ENCODE measurements at places on chromosomes 3 and 15.
A peak's percentile ranks its signal among the peaks of the same experiment; 100 is the strongest.

DNA sequence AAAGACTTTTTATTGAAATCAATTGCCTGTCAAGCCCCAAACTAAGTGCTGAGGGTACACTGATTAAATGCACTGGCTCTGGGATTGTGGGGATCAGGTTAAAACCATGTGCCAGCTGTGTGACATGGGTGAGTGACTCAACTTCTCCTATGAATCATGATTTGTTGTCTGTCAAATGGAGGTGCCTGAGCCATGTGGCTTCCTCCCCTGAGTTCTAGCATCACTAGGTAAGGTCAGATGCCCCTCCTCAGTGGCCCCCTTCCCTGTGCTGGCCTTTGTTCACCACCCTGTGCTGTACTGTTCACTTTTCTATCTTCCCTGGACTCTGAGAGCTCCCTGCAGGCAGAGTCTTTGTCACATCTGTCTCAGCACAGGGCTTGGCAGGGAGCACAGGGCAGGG lies 43.6 kb upstream of the ATP2B2 start:
- DNase-seq: no peak

GRCh38 chr15:65638681-65639089 lies 16.9 kb downstream of the SLC24A1 start:
- no peak for DNase-seq

GRCh38 chr3:128572013-128572412 lies 78.6 kb downstream of the RPN1 start:
- DNase-seq: no peak

DNA sequence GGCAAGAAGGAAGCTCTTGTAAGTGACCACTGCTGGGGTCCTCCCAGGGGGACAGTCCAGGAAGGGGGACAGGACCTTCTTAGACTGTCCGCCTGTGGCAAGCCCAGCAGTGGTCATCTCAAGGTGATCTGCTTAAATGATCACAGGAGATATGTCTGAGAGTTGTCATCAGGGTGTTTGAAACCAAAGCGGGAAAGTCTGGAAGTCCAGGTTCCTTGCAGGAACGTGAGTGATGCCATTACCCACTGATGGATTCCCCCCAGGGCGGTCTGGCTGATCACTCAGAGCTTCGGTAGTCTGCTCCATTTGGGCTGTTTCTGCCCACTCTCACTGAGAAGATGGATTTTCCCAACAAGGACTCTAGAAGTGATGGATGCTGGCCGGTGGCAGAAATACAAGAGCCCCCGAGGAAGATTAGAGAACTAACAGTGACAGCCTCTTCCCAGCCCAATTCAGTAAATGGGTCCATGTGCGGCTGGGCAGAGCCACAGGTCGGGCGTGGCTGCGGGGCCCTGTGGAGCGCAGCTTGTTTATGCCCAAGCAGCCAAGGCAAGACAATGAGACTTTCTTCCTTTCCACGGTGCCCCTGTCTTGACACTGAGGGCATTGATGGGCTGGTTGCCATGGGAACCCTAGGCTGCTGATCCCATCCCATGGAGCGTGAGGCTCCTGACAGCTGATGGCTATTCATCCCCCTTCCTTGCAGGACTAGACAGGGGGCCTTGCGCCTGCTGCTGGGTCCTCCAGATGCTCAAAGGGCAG lies 9.5 kb downstream of the PCSK6 start:
- DNase-seq: peak; percentile 61

- no peak for DNase-seq
Measured at GRCh38 chr3:77052051-77052501, 12.2 kb downstream of the ROBO2 start.

- DNase-seq: no peak
Measured at GRCh38 chr3:45915518-45916231, 27.6 kb upstream of the CXCR6 start.

GRCh38 chr3:23750573-23751210 lies 55.1 kb upstream of the UBE2E1 start:
- DNase-seq: no peak

DNA sequence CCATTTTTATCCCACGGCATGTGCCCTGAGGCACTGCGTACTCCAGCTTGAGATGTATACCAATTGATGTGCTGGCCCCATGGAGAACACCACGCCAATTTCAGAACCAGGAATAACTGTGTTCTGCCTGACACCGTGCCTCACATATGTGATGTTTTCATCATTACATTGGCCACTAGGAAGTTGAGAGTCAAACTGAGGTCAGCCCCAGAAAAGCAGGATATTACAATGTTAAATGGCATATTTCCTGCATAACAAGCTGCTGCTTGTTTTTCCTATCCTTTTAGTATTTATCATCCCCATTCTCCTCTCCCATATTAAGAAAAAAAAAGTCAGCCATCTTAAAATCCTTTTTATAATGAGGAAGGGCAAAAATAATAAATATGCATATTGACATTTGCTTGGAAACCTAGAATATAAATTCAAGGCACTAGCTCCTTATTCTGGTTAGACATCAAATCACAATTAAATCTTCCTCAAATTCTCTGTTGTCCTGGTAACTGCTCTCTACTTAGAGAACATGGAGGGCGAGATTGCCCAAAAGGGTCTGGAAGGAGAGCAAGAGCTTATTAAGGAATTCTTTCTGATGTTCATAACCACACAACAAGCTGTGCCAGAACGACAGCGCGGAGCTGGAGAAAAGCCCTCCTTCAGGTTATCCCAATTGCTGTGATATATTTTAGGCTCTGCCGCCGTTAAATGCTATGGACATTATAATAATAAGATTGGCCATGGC lies 112.6 kb downstream of the UACA start:
- no peak for DNase-seq

DNA sequence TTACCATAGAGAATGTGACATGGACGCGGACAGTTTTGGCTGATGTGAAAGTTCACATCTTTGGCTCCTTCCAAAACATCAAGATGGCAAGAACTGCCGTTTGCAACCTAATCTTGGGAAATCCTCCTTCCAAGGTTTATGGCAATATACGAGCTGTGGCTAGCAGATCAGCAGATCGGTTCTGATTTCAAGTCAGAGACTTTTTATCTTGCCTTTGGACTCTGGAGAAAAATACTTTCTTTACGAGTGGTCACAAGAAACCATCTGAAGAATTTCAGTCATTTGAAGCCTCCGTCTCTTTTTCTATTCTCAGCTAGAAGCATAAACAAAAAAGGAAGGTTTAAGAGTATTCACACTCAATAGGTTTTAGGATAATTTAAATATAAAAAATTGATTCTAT lies 153.5 kb upstream of the MEIS2 start:
- DNase-seq: no peak

- DNase-seq: peak; percentile 21
Measured at GRCh38 chr3:149512073-149512782, 37.7 kb downstream of the TM4SF4 start.

- DNase-seq: no peak
Measured at GRCh38 chr15:88512601-88513000, 33.9 kb downstream of the DET1 start.

GRCh38 chr3:24160424-24161095 lies 215.5 kb downstream of the NR1D2 start:
- DNase-seq: no peak

DNA sequence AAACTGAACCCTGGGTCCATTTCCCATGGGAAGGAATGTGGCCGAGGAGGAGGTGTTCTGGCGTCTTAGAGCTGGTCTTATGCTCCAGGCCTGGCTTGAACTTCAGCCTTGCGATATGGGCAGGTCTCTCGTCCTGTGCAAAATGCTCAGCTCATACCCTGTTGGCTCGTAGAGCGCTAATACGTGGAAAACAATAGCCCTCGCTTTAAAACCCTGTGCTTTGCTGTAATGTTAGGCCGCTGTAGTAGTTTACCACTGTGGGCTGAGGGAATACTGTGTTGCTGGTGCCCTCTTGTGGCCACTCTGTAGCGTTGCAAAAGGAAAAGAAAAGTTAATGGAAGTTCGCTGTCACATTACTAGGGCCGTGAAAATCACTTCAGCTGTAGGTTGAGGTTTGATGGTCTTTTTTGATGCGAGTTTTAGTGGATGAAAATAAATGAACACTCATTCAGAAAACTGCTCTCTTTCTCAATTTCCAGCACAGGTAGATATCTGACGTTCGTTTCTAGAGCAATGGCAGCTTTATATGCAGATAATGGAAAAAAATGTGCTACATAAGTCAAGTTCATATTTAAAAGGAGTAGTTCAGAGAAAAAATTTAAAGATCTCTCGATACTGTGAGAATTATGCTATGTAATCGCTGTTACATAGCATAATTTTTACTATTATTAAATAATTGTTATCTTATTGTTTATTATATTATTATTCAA lies 92.9 kb downstream of the MCTP2 start:
- no peak for DNase-seq

GRCh38 chr3:181698263-181698954 lies 13.3 kb upstream of the SOX2 start:
- peak; percentile 42 for DNase-seq

DNA sequence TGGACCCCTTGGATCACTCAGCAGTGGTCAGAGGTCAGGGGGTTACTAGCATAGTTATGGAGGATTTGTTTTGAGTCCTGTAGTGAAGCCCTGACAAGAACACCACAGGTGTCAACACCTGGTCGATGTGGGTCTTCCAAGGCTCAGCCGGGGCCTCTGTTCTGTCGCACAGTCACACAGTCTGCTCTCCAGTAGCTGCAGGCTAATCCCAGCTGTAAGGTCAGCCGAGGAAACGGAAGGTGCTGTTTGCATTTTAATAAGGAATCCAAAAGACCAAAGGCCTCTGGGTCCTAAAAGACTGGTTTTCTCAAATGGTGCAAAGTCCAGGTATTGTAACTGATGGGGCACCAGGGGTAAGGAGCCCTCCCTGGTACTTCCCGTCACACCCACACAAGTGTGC lies 71.7 kb downstream of the RPLP1 start:
- no peak for DNase-seq

- DNase-seq: no peak
Measured at GRCh38 chr3:30012941-30013543, 593.4 kb upstream of the TGFBR2 start.

GRCh38 chr3:114011059-114011797 lies 45.1 kb downstream of the CCDC191 start:
- no peak for DNase-seq

GRCh38 chr3:150223558-150223957 lies 184.5 kb upstream of the TSC22D2 start:
- no peak for DNase-seq

GRCh38 chr3:171481011-171481410 lies 20.8 kb upstream of the TNIK start:
- no peak for DNase-seq

DNA sequence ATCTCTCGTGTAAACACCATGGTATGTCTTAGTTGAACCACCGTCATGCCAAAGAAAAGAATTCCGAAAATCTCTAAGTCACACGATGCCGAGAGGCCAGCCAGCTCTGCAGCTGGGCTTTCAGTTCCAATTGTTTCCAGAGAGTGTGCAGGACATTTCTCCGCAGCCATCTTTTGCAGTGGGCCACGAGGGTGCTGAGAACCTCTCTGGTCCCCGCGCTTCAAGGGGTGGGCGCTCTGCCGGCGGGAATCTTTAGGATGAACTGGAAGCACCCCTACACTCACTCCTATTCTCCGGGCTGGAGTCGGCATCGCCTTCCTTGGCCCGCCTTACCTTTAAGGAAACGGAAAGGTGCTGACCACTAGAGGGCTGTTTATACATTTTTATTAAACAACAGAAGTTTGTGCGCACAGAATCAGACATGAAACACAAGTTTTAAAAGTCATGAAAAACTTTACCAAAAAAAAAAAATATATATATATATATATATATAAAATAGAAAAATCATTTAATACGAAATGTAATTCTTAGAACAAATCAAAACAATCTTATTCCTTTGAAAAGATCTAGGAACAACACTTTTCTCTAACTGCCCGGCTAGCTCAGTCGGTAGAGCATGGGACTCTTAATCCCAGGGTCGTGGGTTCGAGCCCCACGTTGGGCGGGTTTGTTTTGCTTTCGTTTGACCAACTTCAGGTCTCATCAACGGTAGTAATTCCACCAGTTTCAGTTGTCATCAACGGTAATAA lies 12.5 kb upstream of the MORF4L1 start:
- peak; percentile 40 for DNase-seq

- no peak for DNase-seq
Measured at GRCh38 chr15:32033186-32033890, 3.0 kb downstream of the CHRNA7 start.

DNA sequence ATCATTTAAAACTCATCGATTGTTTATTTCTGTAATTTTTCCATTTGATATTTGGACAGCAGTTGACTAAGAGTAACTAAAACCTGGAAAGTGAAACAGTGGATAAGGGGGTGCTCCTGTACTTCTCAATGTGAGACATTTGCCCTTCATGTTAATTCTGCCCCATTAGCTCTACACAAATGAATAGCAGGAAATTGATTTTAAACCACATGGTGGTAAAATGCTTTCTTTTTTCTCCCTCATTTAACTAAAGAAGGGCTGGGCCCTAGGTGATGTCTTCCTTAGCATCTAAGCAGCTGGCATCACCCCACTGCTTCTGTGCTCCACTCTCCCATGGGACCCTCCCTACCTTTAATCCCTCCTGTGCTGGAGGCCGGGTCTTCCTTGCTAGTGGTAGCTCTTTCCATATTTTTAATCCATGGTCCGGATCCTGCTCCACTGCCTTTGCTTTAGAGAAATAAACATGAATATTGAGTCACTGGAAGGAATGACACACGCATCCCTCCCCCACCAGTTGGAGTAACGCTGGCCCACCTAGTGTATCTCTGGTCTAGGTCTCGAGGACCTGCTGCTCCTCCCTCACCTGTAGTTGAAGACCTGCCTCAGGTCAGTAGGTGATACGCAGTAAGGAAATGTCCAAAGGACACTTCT lies 30.2 kb upstream of the LAMP3 start:
- no peak for DNase-seq

DNA sequence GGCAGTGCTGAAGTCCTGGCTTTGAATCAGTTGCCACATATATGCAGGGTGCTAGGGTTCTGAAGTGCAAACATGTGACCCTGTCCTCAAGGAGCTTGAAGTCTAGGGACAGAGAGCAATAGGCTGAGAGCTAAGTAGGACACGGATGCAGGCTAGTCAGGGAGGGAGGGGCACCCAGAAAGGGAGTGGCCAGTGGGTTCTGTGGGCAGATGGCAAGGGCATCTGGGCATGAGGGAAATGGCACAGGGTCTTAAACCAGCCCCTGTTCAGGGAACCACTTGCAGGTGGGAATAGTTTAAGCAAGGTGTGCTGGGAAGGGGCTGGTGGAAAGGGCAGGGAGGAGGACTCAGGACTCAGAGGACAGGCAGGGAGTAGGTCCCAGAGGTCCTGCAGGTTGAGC lies 46.4 kb upstream of the EPHB1 start:
- DNase-seq: no peak

- DNase-seq: no peak
Measured at GRCh38 chr3:107523289-107523538, 452 bp downstream of the BBX start.

- DNase-seq: no peak
Measured at GRCh38 chr15:62416526-62416925, 251.4 kb upstream of the C2CD4B start.

GRCh38 chr15:31264559-31265089 lies 62.0 kb upstream of the KLF13 start:
- DNase-seq: no peak

GRCh38 chr15:30877070-30877469 lies 26.6 kb upstream of the FAN1 start:
- DNase-seq: no peak

GRCh38 chr3:184361932-184362667 lies 590 bp downstream of the POLR2H start:
- no peak for DNase-seq

Data from amygdala (tissue), 56 donors.